ENCODE measurements at places on chromosomes 11 and 22. TPM values are rescaled to one million over a fixed set of nuclear protein-coding genes. Genes with fewer than 3 reads are reported as not detected.

The APOBEC3A gene
- not detected for polyA plus RNA-seq

The INPPL1 gene
- 144 TPM for polyA plus RNA-seq

The LRP4 gene
- 29.5 TPM for polyA plus RNA-seq

The ZP1 gene
- not detected for polyA plus RNA-seq

The INPP5J gene
- 3.5 TPM for polyA plus RNA-seq

The TNNT3 gene
- 7.3 TPM for polyA plus RNA-seq

The ARHGAP32 gene
- polyA plus RNA-seq: 14.7 TPM

The PRAME gene
- 1.5 TPM for polyA plus RNA-seq

The TREH gene
- 1.8 TPM for polyA plus RNA-seq

The FOLH1 gene
- polyA plus RNA-seq: 22.2 TPM

The IGF2 gene
- 829 TPM for polyA plus RNA-seq

The E2F8 gene
- polyA plus RNA-seq: 7.2 TPM

The NRGN gene
- 24.4 TPM for polyA plus RNA-seq

The ALG9 gene
- polyA plus RNA-seq: 41.7 TPM

The OR51I1 gene
- not detected for polyA plus RNA-seq

The CTTN gene
- 140 TPM for polyA plus RNA-seq

The IGSF9B gene
- 3.8 TPM for polyA plus RNA-seq

The TAGLN gene
- 129 TPM for polyA plus RNA-seq

The FXYD2 gene
- polyA plus RNA-seq: 457 TPM

The C11orf86 gene
- polyA plus RNA-seq: not detected

The SLC25A22 gene
- polyA plus RNA-seq: 10.8 TPM

The KIF18A gene
- polyA plus RNA-seq: 10.9 TPM

The ZNF280A gene
- not detected for polyA plus RNA-seq

The LDLRAD3 gene
- polyA plus RNA-seq: 25.5 TPM

The UCP3 gene
- polyA plus RNA-seq: 1.7 TPM

The SLC35E4 gene
- 1.4 TPM for polyA plus RNA-seq

The TBC1D22A gene
- 16.5 TPM for polyA plus RNA-seq

The GAL gene
- polyA plus RNA-seq: not detected

The ARHGAP20 gene
- 4.5 TPM for polyA plus RNA-seq

The JHY gene
- polyA plus RNA-seq: 13.4 TPM

All from right renal cortex interstitium (tissue), 3 donors.